ENCODE measurements at places on chromosomes 4 and X.

DNA sequence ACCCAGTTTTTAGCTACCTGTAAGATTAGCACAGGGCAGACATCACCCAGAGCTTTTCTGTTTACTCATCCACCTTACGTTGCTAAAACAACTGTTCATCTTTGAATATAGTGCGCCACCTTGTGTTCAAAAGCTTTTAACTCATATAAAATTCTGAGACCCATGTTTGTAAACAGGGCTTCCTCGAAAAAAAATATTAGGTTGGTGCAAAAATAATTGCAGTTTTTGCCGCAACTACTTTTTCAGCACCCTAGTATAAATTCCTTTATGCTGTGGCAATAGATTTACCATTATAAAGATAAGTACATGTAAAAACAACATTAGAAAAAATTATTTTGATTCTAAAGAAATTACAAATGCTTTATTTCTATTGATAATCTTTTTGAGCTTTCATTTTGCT, 147.9 kb downstream of the LRBA start:
- DNase-seq: peak; percentile 78

- DNase-seq: no peak
Measured at GRCh38 chrX:13201605-13202219, 118.1 kb downstream of the ATXN3L start.

- DNase-seq: no peak
Measured at GRCh38 chrX:68579810-68580209, 67.7 kb upstream of the STARD8 start.

DNA sequence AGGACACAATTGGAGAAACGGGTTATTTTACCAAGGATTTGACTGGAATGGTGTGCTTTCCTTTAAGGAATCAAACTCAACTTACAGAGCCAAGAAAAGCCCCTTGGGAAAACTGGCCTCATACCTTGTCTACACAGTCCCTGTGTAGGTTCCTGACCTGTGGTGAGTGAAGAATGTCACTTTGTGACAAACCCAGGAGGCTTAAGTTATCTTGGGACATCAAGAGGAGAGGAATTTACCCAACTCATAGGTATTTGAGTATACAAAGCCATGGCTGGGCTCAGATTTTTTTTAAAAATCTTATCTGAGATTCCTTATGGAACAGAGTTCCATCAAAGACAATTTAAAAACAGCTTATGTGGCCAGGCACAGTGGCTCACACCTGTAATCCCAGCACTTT, 112.1 kb downstream of the EIF4E start:
- no peak for DNase-seq

- DNase-seq: no peak
Measured at GRCh38 chrX:10042055-10042454, 74.9 kb downstream of the CLDN34 start.

- no peak for DNase-seq
Measured at GRCh38 chr4:122619611-122620010, 1.3 kb downstream of the IL21 start.

DNA sequence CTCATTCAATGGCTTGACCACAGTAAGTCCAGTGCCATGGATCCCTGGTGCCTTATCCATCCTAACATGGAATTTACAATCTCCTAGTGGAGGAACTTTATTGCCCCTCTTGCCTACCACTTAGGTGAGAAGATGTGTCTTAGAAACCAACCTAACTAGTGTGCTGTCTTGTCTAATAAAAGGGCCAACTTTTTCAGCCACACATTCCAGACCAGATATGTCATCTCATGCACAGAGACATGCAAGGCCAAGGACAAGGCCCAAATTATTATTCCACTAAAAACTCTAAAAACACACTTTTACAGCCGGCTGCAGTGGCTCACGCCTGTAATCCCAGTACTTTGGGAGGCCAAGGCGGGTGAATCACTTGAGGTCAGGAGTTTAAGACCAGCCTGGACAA, 10.6 kb upstream of the PRDX4 start:
- no peak for DNase-seq

DNA sequence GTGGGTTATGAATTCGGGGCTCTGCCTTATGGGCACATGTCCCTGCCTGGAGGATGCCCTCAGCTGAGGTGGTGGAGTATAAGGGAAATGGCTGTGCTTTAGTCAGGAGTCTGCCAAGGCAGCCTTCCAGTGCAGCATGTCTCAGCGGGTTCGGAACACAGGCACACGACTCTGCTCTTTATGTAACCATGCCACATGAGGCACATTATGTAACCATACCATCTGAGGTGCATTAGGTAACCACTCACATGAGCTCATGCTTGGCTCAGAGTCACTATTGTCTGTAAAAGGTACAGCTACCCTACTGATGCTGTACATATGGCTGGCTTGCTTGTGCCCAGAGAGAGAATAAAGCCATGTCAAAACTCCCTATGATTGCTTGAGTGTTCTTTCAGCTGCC, 723.6 kb downstream of the TRAM1L1 start:
- DNase-seq: no peak

GRCh38 chrX:132413459-132413858, 75.4 kb downstream of the MBNL3 start:
- DNase-seq: no peak

DNA sequence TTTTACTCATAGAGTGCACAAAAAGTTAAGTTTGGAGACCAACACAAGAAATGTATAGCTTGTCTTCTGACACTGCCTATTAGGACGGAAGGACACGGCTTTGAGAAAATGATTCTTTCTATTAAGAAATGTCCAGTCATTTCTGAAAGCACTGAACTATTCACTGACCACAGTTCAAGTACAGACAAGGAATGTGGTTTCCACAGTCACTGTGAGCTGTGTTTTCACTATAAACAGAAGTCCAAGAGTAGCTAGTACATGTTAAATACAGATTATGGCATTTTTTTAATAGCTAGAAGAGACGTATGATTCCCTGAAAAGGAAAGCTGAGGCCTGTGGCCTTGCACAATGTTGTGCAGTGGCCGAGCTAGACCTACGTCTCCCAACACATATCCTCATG, 115.1 kb upstream of the GPM6A start:
- no peak for DNase-seq

DNA sequence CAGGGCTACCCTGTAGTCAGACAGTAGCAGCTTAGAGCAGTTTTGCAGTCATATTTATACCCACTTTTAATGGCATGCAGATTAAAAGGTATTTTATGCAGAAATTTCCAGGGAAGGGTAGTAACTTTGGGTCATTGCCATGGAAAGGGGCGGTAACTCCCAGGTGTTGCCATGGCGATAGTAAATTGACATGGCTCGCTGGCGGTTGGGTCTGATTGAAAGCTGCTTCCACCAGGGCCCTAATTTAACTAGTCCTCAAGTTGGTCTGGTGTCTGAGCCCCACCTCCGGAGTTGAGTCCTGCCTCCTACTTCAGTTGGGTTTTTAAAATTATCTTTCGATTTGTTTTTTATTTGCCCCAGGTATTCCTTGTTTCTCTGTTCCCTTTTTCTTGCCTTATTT, 70.1 kb downstream of the NAA11 start:
- DNase-seq: no peak

GRCh38 chr4:80074651-80075050, 1.6 kb upstream of the ANTXR2 start:
- no peak for DNase-seq

DNA sequence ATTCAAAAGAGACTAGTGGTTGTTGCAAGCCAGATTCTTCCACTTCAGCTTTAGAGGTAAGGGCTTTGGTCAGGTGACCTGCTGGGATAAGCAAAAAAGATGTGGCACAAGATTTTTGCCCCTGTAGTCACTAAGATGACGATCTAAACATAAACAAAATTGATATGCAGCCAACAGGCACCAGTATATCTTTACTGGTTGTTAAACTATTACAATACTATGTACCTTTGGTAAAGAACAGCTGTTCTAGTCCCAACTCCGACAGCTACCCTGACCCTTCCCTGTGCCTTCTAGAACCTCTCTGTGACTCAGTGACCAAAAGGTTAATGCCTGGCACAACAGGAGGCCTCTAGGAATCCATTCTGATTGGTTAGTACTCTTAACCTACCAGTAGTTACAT, 59.6 kb downstream of the MGST2 start:
- no peak for DNase-seq

GRCh38 chrX:40479777-40480318, 100.9 kb upstream of the ATP6AP2 start:
- no peak for DNase-seq

- DNase-seq: no peak
Measured at GRCh38 chr4:88958080-88958479, 98.9 kb downstream of the FAM13A start.

- DNase-seq: no peak
Measured at GRCh38 chr4:3416821-3417221, 24.9 kb upstream of the HGFAC start.

GRCh38 chr4:175373031-175373430, 439.0 kb downstream of the GPM6A start:
- no peak for DNase-seq

DNA sequence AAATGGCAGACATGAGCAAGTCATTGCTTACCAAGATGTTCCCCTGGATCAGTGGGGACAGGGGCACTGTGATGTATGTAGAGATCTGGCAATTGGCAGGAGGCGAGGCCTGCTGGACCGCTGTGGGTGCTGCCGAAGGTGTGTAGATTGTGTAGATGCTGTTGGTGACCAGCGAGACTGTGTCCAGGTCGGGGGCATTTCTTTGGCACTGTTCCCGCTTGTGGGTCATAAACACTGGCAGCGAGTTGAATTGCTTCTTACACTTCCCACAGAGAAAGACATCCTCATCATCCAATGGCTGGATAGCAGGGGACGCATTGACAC, 52.7 kb downstream of the CFAP299 start:
- DNase-seq: no peak

DNA sequence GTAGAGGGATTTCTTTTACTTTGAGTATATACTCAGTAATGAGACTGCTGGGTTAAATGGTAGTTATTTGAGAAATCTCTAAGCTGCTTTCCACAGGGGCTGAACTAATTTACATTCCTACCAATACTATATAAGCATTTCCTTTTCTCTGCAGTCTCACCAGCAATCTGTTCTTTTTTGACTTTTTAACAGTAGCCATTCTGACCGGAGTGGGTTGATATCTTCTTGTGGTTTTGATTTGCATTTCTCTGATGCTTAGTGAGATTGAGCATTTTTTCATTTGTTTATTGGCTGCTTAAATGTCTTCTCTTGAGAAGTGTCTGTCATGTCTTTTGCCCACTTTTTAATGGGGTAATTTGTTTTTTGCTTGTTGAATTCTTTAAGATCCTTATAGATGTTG, 43.3 kb downstream of the SPCS3 start:
- no peak for DNase-seq

DNA sequence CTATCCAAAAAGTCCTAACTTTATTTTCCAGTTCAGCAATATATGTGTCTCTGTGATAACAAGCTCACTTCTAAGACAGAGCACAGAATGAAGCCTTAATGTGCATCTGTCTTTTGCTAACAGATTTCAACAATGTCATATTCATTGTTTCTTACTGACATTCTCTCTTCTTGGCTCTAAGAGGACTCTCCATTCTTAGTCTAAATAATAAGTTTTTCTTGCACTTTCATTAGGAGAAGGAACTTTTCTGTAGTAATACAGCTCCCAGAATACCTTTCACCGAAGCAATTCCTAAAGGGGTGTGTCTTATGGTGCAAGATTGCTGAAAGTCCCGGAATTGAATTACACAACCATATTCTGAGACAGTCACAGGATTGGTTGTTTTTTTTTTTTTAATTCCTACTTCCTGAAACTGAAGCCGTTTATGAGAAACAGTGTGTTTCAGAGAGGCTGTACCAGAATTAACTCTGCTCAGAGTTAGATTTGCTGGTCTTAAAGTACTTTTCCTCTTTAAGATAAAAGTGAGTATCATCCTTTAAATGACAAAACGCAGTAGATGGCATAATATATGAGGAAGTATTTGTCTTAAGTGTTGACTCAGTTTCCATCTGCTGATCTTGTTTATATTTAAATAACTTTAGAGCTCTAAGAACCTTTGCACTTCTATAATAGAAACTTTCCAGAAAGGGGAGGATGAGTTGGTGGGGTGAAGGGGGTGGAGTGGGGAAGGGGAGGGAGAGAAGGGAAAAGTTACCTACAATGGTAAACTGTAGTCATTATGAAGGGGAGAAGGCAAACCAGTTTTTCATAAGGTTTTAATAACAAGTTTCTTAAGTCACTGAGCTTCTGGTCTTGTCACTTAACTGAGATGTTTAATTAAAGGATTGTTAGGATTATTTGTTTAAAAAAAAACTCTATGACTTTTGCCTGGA, at the start of gene ALPK1:
ALPK1 (plus strand) TSS at position 421 of the 932 bp plus-strand sequence.
- DNase-seq: peak; percentile 62

DNA sequence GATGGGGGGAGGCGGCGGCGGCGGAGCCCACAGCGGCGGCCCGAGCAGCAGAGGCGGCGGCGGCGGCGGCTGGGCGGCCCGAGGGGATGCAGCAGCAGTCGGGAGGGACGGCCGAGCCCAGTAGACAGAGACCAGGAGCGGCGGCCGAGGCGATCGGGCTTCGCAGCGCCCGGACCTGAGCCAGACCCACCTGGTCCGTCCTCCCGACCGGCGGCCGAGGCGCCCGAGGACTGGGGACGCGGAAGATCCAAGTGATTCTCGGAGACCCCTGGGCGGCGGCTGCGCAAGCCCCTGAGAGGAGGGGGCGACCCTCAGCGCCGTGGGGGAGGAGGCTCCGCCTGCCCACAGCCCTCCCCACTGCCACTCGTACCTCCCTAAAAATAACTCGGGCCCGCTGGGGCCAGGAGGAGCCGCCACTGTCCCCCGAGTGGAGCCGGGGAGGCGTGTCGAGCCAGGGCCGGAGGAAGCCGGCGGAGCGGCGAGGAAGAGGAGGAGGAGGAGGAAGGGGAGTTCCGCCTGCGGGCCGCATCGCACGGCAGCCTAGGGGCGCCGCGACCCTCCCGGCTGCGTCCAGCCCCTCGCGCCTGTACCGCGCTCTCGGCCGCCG, 608 bp downstream of the RAPGEF2 start:
- no peak for DNase-seq

GRCh38 chrX:13499736-13500135, 69.7 kb upstream of the EGFL6 start:
- DNase-seq: no peak

- DNase-seq: no peak
Measured at GRCh38 chr4:147076179-147076578, 130.5 kb upstream of the TTC29 start.

GRCh38 chr4:110483516-110483915, 7.6 kb downstream of the ENPEP start:
- DNase-seq: no peak

Data from dermis microvascular lymphatic vessel endothelial cell (primary cell).